ENCODE measurements at places on chromosomes 11 and 22. TPM values are rescaled to one million over a fixed set of nuclear protein-coding genes. Genes with fewer than 3 reads are reported as not detected.

GRCh38 chr11:12503039-12503484, 125.7 kb downstream of the PARVA start:
- no peak for DNase-seq

DNA sequence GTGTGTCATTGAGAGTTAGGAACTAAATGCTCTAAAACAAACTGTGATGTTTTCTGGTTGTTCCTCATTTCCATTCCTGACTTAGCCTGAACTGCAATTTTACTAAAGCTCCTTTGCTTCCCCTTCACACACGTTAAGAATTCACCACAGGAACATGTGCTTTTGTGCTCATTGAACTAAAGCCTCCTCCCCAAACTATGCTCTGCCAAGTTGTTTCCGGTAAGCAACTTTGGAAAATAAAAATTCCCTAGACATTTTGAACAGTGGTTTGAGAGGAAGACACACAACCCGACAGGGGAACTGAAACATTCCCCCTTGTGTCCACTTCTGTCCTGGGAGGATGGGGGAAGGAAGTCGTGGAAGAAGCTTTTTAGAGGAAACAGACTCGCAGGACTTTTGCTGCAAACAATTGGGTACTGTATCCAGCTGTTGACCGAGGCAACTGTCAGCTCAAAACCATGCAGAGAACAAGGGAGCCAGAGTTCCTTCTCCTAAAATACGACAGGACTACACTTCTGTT, 66.9 kb downstream of the GAB2 start:
- DNase-seq, result no peak

DNA sequence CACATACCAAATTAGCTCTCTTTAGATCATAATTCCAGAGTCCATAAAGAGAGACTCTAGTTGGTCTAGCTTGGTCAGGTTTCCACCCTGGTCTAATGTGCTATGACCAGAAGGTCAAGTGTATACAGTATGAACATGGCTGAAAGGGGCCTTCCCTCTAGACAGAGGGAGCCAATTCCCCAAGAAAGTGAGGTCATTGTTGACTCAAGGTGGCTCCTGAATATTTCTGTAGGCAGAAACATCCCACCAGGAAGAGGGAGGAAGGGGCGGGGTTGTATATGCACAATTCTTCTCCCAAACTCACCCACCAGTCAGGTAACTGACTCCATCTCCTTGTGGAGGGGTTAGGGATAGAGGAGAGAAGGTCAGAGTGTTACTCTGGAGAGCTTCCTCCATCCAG, 281.8 kb upstream of the PLET1 start:
- DNase-seq, result no peak

DNA sequence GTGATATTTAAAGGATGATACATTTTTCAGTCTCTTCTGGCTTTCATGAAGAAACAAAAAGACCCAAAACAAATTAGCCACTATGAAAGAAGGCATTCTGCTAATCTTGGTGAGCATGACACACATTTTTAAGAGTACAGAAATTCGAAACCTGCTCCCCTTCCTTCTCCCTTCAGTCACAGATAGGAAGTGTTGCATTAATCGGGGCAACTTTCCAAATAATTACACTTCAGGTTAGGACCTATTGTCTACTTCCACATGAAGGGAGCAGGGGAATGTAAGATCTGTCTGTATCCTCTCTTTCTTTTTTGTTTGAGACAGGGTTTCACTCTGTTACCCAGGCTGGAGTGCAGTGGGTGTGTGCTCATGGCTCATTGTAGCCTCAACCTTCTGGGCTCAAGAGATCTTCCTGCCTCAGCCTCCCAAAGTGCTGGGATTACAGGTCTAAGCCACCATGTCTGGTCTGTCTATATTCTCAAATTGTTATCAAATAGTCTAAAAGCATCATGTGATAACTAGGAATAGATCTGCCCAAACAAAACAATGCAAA, 45.8 kb downstream of the NCAM1 start:
- DNase-seq, result no peak

- no peak for DNase-seq
Observed at GRCh38 chr22:36243986-36244385, 4.7 kb upstream of the APOL2 start.

- no peak for DNase-seq
Observed at GRCh38 chr11:32039149-32039548, 51.7 kb upstream of the RCN1 start.

DNA sequence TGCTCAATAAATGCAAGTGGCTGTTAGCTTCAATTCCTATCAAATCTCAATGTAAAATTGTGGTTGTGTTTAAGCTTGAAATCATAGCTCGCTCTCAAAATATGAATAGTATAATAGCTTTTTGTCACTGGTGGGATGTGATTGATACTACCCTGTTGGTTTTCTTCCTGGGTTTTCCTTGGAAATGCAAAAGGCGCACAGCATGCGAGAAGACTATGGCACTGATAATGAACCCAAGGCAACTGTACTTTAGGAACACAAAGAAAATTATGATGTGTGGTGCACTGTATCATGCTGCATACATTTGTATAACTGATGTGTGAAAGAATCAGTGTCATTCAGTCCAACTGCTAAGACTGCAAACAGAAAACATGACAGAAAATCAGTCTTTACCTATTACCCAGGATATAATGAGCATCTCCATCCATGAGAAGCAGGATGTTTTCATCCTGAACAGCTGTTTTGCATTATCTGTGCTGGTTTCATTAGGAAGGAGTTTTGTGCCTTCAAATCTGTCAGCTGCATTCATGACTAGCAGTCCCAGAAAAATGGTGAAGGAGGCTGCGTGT, 101.2 kb downstream of the TRPC6 start:
- no peak for DNase-seq

GRCh38 chr11:34929794-34930763, 13.7 kb downstream of the PDHX start:
- DNase-seq, result no peak

- no peak for DNase-seq
Observed at GRCh38 chr11:114070464-114071139, 11.1 kb downstream of the ZBTB16 start.

GRCh38 chr11:106329273-106330018, 252.0 kb downstream of the AASDHPPT start:
- DNase-seq, result no peak

- DNase-seq, result no peak
Observed at GRCh38 chr11:119218141-119218878, 12.2 kb downstream of the CBL start.

DNA sequence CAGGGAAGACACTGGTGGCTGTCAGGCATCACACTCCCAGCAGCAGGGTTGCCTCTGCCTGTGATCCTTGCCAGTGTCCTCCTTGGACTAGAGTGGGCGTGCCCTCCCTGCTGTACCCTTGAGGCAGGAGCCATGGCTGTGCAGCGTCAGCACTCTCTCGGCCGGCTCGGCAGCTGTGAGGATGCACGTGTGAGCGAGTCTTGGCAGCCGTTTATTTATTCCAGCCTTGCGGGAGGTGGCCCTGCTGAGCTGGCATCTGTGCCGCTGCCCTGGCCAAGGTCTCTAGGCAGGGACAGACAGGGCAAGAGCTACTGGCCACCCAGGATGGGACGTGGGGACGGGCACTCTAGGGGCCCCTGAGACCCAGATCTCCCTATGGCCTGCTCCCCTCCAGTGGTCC, 33.9 kb downstream of the TSPAN4 start:
- no peak for DNase-seq

GRCh38 chr22:23884140-23884539, 10.0 kb upstream of the MIF start:
- DNase-seq, result no peak

DNA sequence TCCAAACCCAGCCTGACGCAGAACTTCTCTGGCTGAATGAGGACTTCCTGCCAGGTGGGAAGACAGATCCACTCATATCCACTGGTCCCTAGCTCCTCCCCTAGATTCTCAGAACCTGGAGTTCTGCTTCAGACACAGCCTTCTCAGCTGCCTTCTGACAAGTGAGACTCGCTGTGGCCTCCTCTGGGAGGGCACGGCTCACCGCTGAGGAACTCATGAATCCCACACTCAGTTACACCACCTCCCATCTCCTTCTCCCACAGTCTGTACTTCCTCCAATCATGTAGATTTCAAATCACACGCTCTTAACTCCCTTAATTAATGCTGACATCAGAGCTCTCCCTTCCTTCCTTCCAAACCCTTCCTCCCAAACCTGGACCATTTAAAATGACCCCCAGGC, 86.4 kb upstream of the TMEM45B start:
- DNase-seq, result no peak

DNA sequence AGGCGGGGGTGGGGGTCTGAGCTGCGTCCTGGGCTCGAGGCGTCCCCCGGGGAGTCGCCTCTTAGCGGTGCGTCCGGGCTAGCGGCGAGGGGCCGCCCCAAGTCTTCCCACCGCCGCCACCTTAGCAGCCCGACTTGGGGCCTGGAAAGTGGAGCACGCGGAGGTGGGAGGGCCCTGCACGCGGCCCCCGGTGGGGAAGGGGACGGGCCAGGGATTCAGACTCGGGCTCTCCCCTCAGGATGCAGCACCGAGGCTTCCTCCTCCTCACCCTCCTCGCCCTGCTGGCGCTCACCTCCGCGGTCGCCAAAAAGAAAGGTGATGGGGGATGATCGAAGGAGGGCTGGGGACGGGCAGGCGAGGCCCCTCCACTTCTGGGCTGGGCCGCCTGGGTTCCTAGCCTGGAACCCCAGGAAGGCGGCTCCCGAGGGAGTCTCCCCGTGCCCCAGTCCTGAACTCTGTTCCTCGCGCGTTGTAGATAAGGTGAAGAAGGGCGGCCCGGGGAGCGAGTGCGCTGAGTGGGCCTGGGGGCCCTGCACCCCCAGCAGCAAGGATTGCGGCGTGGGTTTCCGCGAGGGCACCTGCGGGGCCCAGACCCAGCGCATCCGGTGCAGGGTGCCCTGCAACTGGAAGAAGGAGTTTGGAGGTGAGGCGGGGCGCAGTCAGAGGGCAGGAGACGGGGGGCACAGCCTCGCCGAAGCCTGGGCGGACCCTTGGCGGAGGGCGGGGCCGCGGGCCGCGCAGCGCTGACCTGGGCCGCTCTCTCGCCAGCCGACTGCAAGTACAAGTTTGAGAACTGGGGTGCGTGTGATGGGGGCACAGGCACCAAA, 563 bp downstream of the MDK start:
- no peak for DNase-seq

DNA sequence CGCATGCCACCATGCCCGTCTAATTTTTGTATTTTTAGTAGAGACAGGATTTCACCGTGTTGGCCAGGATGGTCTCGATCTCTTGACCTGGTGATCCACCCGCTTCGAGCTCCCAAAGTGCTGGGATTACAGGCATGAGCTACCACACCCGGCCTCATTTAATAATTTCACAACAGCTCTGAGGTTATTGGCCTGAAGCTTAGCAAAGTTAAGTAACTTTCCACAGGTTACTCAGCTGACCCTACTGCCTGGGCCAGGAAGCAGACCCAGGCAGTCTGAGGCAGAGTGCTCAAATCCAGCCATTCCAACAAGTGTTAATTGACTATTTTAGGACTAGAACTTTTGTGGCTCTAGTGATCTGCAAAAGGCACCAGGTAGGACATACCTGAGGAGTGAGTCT, 52.2 kb upstream of the L3MBTL2 start:
- DNase-seq, result no peak

DNA sequence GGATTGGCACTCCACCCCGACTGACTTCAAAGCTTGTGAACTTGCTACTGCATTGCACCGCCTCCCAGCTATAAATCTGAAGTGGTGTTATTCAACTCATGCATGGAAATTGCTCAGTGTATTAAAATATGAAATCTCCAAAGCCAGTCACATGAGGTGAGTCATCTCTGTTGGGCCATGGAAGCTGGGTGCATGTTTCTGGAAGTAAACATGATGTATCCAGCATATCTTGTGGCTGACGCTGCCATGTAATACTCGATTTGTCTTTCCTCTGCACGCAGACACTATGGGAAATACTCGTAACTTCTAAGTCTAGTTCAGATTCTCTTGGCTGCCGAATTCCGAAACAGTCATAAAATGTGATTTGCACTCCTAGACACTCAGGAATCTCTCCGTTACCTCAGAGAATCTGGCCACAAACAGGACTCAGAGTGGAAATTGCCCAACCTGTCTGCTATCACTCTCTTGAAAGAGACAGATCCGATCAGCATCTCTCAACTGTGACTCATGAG, 154.9 kb upstream of the MPPED2 start:
- no peak for DNase-seq

DNA sequence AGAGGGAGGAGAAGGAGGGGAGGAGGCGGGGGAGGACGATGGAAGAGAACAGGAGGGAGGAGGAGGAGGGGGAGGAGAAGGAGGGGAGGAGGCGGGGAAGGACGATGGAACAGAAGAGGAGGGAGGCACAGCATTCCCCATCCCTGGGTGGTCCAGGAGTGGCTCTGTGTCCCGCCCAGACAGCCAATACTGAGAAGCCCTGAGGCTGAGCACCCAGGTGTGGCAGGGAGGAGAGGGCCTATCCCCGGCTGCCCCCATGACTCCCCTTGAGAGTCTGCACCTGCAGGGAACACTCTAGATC, 717 bp downstream of the MRGPRE start:
- no peak for DNase-seq

DNA sequence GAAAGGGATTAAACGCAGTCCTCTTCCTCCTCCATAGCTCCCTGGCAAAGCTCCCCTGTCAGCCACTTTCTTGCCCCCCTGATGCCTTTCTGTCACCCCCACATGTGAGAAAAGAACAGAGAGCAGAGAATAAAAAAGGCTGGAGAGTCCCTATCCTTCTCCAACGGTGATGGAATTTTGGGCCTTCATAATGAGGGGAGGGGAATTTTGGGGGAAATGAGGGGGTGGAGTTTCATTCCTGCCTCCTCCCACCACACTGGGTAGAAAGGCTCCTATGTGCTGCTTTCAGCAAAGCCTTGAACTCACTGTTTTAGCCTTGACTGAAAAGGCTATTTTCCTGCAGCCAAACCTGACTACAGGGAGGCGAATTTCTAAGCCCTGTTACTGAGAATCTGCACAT, 59.3 kb downstream of the C11orf58 start:
- no peak for DNase-seq

GRCh38 chr11:12743834-12744449, 69.7 kb downstream of the TEAD1 start:
- no peak for DNase-seq

DNA sequence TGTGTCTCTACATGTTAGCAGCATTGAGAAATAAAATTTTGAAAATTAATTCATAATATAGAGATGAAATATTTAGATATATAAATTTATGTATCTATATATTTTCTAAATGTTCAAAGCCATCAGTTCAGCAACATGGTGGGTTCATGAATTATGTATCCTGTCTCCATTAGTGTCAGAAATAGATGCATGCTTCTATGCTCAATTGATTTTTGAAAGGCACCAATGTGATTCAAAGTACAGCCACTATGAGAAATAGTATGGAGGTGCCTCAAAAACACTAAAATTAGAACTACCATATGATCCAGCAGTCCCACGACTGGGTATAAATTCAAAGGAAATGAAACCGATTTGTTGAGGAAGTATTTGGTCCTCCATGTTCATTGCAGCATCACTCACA, 128.6 kb upstream of the SYN3 start:
- no peak for DNase-seq

GRCh38 chr11:44537679-44538078, 27.8 kb upstream of the CD82 start:
- no peak for DNase-seq

MRGPRX4 gene
- polyA plus RNA-seq, result not detected

MS4A6E gene
- not detected for polyA plus RNA-seq

P4HA3 gene
- 0.59 TPM for polyA plus RNA-seq

GGT1 gene
- polyA plus RNA-seq, result 147 TPM

OR6A2 gene
- polyA plus RNA-seq, result not detected

ANKK1 gene
- polyA plus RNA-seq, result not detected

OR5A1 gene
- not detected for polyA plus RNA-seq

POLR2F gene
- polyA plus RNA-seq, result 152 TPM

OR8K5 gene
- polyA plus RNA-seq, result not detected

PVALB gene
- polyA plus RNA-seq, result 1.3 TPM

TSGA10IP gene
- not detected for polyA plus RNA-seq

ABCG4 gene
- polyA plus RNA-seq, result not detected

MYOD1 gene
- not detected for polyA plus RNA-seq

KRTAP5-9 gene
- polyA plus RNA-seq, result 0.06 TPM

DEFB131B gene
- not detected for polyA plus RNA-seq

GRM5 gene
- not detected for polyA plus RNA-seq
